ENCODE measurements at places on chromosomes 6 and 20.
A peak's percentile ranks its signal among the peaks of the same experiment; 100 is the strongest.

- no peak for DNase-seq
Measured at GRCh38 chr6:11273406-11274065, 41.1 kb upstream of the NEDD9 start.

- no peak for DNase-seq
Measured at GRCh38 chr20:12695937-12696336, 312.8 kb upstream of the SPTLC3 start.

- no peak for DNase-seq
Measured at GRCh38 chr20:60808003-60808672, 443.9 kb upstream of the CDH4 start.

GRCh38 chr6:77440206-77440976 is 22.9 kb downstream of the HTR1B start:
- DNase-seq: no peak

GRCh38 chr6:125546841-125547251 is 202.6 kb upstream of the HEY2 start:
- DNase-seq: no peak

- peak; percentile 68 for DNase-seq
Measured at GRCh38 chr20:53643031-53643832, 49.6 kb upstream of the ZNF217 start.

- no peak for DNase-seq
Measured at GRCh38 chr6:164183556-164184123, 769.1 kb downstream of the QKI start.

GRCh38 chr6:27757307-27757706 is 154.9 kb downstream of the OR2B2 start:
- no peak for DNase-seq

GRCh38 chr20:36210436-36211021 is 25.7 kb upstream of the AAR2 start:
- no peak for DNase-seq

DNA sequence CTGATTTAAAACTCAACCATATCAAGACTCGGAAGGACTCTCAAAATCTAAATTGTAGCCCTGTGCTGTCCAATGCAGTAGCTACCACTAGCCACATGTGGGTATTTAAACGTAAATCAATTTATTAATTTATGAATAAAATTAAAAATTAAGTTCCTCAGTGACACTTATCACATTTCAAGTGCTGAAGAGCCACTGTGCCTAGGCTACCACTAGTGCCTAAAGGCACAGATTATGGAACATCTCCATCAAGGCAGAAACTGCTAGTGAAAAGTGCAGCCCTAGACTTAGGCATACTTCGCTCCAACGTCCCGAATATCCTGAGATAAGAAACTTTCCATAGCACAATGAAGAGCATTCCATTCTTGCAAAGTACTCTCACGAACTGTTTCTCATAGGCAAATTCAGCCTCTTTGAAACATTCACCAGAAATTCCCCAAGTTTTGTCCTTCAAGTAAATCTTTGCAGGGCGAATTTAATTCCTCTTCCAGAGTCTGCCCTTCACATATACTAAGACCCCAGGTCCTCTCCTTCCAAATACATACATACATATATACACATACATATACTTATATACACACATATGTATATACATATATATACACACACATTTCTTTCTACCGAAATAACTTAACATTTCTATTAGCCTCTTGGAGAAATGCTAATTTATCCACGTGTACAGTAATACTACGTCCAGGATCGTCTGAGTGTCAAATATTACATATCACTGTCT is 1.3 kb downstream of the SUPT3H start:
- no peak for DNase-seq

DNA sequence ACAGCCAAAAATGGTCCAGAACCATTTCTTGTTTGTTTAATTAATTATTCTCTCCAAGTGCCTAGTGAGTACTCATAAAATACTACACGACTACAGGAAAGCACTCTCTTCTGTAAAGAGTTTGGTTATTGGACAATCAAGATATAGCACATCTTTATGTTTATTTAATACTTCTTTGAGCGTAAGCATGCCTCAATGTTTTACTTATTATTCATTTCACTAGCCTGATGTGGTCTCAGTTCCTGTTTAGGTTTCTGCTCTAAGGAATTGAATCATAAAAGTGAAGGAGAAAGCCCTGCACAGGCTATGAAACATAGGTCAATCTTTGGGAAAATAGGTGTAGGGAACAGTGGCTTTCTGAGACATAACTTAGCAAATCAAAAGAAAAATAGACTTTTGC is 45.9 kb upstream of the AIG1 start:
- no peak for DNase-seq

GRCh38 chr6:38034274-38034914 is 214.9 kb downstream of the ZFAND3 start:
- DNase-seq: no peak

Data from NCI-H460 (cell line).